Inflammatory macrophage (primary cell): ENCODE measurements at places on chromosomes 7 and 10.

DNA sequence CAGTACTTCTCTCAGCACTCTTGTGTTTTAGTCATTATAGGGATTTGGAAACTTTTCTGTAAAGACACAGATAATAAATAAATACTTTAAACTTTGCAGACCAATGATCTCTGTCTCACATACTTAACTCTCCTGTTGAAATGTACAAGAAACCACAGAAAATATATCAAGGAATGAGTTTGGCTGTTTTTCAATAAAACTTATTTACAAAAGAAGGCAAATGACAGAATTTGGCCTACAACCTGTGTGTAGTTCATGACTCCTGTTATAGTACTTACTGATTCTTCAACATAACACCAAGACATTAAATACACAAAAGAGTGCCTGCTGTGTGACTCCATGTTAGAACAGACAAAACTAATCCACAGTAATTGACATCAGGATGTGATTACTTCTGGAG, 510.0 kb upstream of the PHF14 start:
- DNase-seq: no peak

GRCh38 chr10:47190301-47190700, 109.7 kb upstream of the GDF10 start:
- DNase-seq: no peak

DNA sequence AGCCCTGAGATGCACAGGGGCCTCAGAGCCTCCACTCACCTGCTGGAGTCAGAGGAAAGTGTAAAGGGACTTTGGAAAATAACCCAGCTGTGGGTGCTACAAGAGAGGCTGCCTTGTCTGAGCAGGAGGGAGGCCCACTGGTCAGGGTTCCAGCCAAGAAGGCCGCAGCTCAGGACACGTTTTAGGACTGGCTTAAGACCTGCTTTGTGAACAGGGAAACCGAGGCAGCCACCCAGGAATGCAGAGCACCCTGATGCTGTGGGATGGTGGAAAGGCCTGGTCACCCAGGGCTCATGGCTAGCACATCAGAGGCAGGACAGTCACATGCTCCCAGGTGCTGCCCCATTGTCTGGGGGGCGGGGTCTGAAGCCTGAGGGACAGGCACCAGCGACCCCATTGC, 38.9 kb upstream of the CHST15 start:
- no peak for DNase-seq

GRCh38 chr7:33861947-33862346, 43.4 kb upstream of the BMPER start:
- no peak for DNase-seq

GRCh38 chr10:102007796-102008195, 48.2 kb downstream of the ARMH3 start:
- peak; percentile 53 for DNase-seq

DNA sequence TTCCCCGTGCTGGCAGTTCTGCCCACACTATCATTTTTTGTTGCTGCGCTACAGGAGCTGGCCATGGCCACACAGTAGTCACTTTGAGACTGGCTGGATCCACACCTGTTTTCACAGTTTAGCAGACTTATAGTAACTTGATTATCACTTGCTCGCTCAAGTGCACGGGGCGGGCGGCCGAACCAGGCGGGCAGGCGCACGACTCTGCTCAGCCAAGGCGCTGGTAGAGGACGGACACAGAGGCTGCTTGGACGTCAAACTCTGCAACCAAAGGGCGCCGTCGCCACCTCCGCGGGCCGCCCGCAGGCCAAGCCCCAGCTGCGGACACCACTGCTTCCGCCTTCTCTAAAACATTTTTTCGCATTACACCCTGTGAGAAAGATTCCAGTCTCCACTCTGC, 38.4 kb upstream of the PHYHIPL start:
- DNase-seq: no peak

DNA sequence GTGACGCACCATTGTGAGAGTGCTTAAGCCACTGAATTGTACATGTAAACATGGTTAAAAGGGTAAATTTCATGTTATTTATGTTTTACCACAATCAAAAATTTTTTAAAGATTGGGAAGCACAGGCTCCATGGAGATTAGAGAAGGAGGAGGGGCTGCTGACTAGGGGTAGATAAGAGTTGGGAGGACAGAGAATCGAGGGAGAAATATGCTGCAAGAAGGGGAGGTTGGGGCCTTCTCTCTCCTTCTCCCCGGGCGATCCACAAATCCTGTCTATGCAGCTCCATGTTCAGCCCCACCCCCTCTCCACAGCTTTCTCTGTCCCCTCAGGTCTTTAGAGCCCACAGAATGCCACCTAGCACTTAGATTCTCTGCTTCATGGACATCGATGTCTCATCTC, 12.1 kb downstream of the ZNF467 start:
- DNase-seq: no peak

DNA sequence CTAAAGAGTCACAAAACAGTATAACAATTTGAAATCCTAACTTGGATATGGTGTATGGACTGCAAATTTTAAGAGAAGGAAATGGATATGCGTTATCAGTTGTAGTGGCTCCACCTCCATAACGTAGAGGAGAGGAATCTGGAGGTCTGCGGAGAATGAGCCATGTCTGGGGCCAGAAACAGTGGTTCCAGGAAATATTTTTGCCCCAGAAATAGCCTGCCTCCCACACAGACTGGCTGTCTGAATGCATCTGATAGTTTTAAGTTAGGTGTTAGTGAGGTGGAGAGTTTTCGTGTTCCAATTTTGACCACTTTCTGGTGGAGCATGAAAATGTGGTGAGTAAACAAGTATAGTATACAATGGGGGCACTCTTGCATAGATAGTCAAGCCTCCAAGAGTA, 1.6 kb downstream of the PHTF2 start:
- DNase-seq: no peak

GRCh38 chr7:73515178-73515577, 6.9 kb downstream of the BAZ1B start:
- no peak for DNase-seq

DNA sequence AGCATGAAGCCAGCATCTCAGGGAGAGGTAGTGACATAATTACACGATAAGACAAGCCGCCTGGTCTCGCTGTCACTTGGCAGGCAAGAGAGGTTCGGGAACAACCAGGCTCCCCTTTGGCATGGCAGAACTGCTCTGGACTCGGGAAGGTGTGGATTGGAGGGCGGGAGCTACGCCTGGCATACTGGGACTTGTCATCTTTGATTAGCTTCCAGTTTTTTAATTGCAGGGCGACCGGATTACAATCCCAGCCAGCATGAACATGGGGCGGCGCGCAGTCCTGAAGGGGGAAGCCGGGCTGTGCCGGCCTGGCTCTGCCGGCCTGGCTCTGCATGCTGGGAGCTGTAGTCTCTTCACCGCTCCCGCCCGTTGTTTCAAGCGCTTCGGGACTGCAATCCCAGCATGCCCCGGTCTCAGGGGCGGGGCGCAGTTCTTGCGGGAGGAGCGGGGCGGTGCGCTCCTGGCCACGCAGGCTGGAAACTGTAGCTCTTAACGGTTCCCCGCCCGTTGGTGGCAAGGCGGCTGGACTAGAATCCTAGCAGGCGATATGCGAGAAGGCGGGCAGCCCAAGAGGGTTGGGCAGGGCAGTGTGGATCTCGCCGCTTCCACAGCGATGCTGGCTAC, 45.5 kb upstream of the ZNF716 start:
- no peak for DNase-seq

- no peak for DNase-seq
These were observed 12.2 kb downstream of the FOXP2 start for GRCh38 chr7:114426824-114427223.

GRCh38 chr7:1021366-1021765, 23.0 kb upstream of the GPR146 start:
- DNase-seq: no peak

- no peak for DNase-seq
These were observed 23.4 kb downstream of the LEP start for GRCh38 chr7:128264477-128264876.

- no peak for DNase-seq
These were observed 299.6 kb upstream of the SP4 start for GRCh38 chr7:21128062-21128817.

- peak; percentile 13 for DNase-seq
These were observed 125.8 kb upstream of the PDSS1 start for GRCh38 chr10:26571655-26572054.

- peak; percentile 89 for DNase-seq
These were observed 10.9 kb downstream of the LIMK1 start for GRCh38 chr7:74094224-74095101.

DNA sequence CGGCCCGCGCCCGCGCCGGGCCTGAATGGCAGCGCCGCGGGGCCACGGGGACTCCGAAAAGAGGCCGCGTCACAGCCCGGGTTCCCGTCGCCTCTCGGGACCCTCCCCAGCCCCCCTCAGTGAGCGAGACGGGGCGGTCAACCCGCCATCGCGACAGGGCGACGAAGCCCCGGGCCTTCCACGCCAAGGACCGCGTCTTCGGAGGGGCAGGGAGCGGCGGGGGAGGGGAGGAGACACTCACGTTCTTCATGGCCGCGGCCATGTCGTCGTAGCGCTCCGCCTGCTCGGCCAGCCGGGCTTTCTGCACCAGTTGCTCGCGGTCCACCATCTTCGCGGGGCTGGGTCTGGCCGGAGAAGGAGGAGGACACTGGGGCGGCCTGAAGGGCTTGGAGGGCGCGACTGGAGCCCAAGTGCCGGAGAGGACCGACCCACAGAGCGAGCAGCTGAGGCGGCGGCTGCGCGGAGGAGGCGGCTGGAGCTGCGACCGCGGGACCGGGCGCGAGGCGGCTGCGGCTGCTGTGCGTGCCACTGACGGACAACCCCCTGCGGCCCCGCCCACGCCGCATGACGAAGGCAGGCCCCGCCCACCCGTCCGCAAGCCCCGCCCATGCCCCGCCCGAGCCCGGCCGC, at the start of gene YWHAG:
Gene YWHAG, minus strand, starts transcription at position 511 of the 630 bp plus-strand sequence. Its CDS starts 183 bp downstream, at position 328.
- DNase-seq: peak; percentile 89

GRCh38 chr7:3294432-3295100, 6.5 kb upstream of the SDK1 start:
- no peak for DNase-seq

GRCh38 chr7:107810626-107811025, 7.6 kb upstream of the SLC26A3 start:
- DNase-seq: no peak

GRCh38 chr10:32961895-32962369, 3.9 kb upstream of the ITGB1 start:
- DNase-seq: peak; percentile 82

GRCh38 chr10:97138174-97138573, 47.6 kb downstream of the SLIT1 start:
- DNase-seq: no peak

- peak; percentile 10 for DNase-seq
These were observed 71.1 kb downstream of the ATRNL1 start for GRCh38 chr10:115164220-115164619.

GRCh38 chr7:44163591-44163990, 22.5 kb upstream of the MYL7 start:
- no peak for DNase-seq

DNA sequence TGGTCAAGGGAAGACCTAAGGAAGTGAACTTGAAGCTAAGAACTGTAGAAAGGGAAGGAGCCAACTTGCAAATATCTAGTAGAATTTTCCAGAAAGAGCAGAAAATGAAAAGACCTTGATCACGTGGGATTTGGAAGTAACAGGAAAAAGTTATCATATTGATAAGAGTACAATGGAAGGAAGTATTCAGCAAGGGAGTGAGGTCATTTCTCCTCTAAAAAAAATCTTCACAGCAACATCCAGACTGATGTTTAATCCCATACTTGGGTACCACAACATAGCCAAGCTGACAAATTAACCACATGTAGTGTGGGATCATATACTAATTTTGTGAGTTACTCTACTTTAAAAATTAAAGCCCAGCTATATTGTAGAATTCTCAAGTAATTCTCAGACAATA, 207.0 kb upstream of the CXCL12 start:
- DNase-seq: no peak

DNA sequence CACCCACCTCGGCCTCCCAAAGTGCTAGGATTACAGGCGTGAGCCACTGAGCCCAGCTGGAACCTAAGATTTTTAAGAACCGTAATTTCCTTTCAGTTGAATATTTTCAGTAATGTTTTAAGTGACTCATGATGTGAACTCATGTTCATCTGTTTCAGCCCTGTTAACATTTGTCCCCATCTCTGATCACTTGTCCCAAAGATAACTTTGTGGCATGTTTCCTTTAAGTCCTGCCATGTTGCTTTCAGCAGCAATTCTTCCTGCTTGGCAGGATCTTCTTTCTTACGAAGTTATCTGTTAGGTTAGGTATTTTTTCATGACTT, 19.3 kb downstream of the ZRANB1 start:
- no peak for DNase-seq

- DNase-seq: no peak
These were observed 126.2 kb downstream of the LHPP start for GRCh38 chr10:124587811-124588211.

- no peak for DNase-seq
These were observed 302.5 kb downstream of the BMPER start for GRCh38 chr7:34207810-34208209.

GRCh38 chr7:152847386-152847908, 87.9 kb downstream of the ACTR3B start:
- no peak for DNase-seq

GRCh38 chr10:31926765-31927564, 1.7 kb downstream of the ARHGAP12 start:
- no peak for DNase-seq

- DNase-seq: peak; percentile 48
These were observed 17.6 kb downstream of the DNAJB12 start for GRCh38 chr10:72337039-72337629.

- no peak for DNase-seq
These were observed 10.7 kb upstream of the SGMS1 start for GRCh38 chr10:50634479-50634878.

DNA sequence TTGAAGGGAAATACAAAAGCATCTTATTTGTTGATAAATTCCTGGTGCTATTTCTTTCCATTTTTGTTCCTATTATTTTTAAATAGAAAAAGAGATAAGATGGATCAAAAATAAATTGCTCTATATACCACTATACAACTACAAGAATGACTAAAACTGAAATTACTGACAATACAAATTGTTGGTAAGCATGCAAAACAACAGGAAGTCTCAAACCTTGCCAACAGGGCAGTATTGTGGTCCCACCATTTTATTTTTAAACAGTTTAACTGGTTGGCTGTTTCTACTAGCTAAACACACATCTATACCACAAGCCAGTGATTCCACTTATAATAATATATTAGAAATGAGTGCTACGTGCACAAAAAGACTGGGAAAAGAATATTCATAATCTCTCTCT, 213.0 kb downstream of the JAZF1 start:
- DNase-seq: no peak

GRCh38 chr7:49564379-49564714, 209.1 kb upstream of the VWC2 start:
- no peak for DNase-seq

- DNase-seq: peak; percentile 69
These were observed 604.1 kb downstream of the GALNT17 start for GRCh38 chr7:71735961-71736556.

DNA sequence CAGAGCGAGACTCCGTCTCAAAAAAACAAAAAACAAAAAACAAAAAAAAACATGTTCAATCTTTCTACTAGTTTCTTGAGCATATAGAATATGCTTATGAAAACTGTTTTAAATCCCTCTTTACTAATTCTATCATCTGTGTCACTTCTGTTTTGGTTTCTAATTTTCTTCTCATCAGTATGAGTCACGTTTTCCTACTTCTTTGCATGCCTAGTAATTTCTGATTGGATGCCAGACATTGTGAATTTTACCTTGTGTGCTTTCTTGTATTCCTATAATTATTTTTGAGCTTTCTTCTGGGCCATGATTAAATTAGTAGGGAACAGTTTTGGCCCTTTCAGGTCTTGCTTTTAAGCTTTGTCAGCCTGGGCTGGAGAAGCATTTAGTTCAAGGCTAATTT, 9.9 kb downstream of the MICU1 start:
- DNase-seq: no peak

- peak; percentile 15 for DNase-seq
These were observed 18.0 kb downstream of the CAMK2B start for GRCh38 chr7:44307301-44307900.
